ENCODE measurements at places on chromosomes 2 and 18. TPM values are rescaled to one million over a fixed set of nuclear protein-coding genes. Genes with fewer than 3 reads are reported as not detected.

Gene GALR1
- 0.12 TPM for total RNA-seq

Gene ARHGEF4
- 6.7 TPM for total RNA-seq

Gene GTF3C2
- total RNA-seq, result 47.6 TPM

Gene PROM2
- 34.7 TPM for total RNA-seq

Gene BARD1
- 41.9 TPM for total RNA-seq

Gene MAB21L4
- total RNA-seq, result 0.35 TPM

Data from metanephros (tissue), 2 donors.